Activated CD4-positive, alpha-beta T cell treated with anti-CD3 and anti-CD28 coated beads for 24 hours (primary cell): ENCODE measurements at places on chromosomes 6 and 20.

DNA sequence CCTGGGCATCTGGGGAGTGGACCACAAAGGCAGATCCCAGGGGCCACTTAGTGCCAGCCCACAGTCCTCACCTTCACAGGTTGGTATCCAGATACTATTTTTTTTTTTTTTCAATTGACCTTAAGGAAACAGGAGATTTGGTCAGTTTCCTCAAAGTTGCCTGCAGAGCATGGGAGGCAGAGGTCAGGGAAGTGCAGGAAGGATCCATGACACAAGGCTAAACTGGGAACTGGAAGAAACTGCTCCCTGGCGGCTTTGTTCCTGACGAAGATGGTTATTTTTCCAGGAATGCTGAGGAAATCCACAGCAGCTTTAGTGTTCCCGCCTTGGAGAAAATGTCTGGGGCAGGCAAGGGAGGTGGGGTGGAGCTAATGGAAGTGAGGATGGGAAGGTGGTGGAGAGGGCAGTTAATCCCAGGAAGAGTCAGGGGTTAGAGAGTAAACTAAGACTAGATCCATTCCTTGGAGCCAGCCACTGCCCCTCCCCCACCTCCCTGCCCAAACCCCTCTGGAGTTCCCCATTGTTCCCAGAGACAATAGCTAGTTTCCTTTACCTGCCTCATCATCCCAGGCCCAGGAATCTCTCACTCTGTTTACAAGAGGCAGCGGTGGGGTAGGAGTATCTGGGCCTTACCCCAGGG is 14.3 kb upstream of the MYMX start:
- no peak for DNase-seq

DNA sequence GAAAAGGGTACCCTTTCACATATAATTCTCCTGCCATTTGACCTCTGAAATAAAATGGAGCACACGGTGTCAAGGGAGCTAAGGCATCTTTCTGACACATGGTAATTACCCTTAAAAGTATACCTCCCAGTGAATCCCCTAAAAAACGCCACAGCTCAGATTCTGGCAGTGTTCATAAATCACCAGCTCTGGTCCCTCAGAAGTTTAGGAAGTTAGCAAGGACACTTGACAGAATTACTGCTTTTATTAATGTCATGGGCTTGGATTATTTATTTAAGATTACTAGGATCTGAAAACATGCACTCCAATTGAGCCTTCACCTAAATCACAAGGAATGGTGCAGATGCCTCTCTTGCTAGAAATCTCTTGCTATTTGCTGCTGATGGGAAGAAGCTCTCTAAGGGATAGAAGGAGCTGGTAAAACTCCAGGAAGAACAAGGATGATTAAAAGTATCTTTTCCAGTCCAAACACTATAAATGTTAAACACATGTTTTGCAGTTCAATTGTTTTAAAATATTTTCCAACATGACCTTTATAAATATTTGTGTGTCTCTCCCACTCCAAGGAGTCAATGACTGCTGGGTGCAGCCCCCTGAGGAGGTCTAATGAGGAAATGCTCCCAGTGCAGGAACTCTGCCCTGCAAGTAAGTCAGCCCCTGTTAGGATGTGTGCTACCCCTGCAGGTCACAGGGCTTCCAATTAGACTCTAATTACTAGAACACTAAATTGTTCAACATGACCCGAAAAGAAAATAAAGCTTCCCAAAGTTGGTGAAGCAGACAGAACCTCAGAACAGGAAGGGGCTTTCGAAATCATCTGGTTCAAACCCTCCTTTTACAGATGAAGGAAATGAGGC is 230.3 kb downstream of the TFAP2A start:
- DNase-seq, result no peak

DNA sequence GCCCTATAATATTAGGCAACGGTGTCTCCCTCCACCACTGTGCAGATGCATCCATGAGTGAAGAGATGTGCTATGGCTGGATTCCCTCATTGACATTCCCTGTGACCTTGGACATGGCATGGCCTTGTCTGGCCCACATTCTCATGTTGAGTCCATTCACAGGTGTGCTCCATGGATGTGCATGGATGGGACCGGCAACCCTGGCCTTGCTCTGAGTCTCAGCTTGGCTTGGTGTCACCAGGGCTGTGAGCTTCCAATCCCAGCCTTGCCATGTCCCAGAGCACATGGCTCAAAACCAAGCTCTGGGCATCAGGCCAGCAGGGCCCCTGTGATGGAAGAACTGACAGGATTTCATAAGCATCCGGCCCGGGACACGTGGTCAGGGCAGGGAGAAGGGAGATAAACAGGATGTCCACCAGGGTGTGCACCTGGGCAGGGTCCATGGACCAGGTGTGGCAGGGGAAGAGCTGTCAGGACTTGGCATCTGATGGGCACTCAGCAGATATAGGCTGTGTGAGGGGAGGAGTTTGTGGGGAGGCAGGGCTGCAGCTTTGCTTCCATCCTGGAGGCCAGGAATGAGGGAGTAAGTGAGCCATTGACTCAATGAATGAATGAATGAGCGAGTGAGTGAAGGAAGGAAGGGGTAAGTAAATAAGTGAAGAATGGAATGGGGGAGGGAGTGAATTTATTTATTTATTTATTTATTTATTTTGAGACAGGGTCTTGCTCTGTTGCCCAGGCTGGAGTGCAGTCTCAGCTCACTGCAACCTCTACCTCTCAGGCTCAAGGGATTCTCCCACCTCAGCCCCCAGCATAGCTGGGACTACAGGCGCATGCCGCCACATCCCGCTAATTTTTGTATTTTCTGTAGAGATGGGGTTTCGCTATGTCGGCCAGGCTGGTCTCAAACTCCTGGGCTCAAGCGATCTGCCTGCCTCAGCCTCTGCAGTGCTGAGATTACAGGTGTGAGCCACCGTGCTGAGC is 15.7 kb downstream of the NRSN2 start:
- DNase-seq, result no peak

DNA sequence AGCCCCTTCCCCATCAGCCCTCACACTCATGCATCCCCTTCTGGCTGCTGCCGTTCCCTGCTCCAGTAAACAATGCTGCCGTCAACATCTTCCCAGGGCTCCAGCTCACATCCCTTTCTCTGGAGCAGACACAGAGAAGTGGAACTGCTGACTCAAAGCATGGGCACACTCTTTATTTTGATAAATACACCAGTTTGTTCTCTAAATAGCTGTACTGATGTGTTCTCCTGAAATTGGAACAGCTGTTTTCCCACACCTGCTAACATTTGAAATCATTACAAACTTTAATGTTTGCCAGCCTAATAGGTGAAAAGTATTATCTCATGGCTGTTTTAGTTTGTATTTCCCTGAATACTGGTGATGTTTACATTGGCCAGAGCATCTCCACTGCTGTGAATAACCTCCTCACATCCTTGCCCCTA is 102.1 kb upstream of the NXT1 start:
- DNase-seq, result no peak

DNA sequence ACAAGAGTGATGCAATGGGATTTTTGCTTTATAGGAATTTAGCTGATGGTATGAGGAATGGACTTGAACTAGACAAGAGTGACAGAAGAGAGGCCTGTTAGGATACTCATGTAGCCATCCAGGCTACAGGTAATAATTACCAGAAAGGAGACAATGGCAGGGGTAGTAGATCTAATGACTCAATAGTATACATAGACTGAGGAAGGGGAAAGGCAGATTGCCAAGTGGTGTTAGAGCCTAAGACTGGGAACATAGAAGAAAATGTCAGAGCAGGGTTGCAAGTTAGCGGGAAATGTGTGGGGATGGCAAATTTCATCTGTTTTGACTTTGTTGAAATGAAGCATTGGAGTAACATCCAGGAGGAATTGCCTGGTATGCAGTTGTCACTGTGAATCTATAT is 295.6 kb downstream of the UTRN start:
- DNase-seq, result no peak

DNA sequence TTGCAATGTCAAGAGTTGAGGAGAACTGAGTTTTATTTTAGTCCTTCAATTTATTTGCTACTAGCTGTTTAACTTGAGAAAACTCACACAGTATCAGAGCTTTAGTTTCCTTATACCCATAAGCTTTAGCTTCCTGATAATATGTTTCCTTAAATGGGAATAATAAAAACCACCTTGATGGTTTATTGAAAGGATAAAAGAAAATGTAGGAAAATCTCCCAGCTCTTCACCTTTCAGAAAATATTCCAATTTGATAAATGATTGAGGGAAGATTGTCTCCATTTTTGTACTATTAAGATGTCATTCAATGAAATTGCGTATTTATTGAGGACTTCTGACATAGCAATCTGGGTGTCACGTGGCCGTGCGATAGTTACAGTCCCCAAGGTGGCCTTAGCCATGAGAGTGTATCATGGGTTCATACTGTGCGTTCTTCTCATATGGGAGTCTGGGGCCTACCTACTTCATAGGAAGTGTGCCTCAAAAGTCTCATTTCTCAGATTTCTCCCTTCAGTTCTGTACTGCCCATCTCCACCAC is 296.3 kb upstream of the BMP2 start:
- DNase-seq, result no peak

DNA sequence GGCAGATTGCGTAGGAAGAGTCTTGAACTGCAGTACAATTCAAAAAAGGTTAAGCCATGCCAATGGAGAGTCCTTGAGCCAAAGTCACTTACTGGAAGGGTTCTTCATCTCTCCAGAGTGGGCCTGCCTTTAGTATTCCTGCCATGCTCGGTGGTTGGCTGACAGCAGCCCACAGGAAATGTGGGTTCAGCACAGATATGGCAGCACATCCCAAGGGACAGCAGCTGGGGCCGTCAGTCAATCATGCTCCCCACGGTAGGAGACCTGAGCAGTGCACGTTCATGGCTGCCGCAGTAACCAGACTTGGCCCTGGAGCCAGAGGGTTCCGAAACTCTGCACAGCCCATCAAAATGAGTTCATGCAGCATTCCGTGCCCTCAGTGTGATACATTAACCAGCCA is 63.6 kb upstream of the SIRPA start:
- no peak for DNase-seq

DNA sequence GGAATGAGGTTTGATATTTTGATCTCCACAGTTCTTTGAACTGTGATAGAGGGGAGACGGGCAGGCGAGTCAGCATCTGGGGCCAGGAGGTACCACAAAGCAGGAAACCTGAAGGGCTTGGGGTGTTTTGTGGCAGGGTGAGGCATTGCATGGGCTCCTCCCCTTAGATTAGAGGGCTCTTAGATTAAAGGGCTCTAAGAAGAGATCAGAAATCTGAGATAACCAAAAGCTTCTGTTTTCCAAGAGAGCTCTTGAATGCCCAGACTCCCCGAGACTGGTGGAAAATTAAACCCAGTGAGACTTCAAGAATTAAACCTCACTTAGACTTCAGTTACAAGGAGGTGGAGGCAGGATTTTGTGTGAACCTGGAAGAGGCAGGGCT is 2.4 kb upstream of the GPX5 start:
- no peak for DNase-seq

DNA sequence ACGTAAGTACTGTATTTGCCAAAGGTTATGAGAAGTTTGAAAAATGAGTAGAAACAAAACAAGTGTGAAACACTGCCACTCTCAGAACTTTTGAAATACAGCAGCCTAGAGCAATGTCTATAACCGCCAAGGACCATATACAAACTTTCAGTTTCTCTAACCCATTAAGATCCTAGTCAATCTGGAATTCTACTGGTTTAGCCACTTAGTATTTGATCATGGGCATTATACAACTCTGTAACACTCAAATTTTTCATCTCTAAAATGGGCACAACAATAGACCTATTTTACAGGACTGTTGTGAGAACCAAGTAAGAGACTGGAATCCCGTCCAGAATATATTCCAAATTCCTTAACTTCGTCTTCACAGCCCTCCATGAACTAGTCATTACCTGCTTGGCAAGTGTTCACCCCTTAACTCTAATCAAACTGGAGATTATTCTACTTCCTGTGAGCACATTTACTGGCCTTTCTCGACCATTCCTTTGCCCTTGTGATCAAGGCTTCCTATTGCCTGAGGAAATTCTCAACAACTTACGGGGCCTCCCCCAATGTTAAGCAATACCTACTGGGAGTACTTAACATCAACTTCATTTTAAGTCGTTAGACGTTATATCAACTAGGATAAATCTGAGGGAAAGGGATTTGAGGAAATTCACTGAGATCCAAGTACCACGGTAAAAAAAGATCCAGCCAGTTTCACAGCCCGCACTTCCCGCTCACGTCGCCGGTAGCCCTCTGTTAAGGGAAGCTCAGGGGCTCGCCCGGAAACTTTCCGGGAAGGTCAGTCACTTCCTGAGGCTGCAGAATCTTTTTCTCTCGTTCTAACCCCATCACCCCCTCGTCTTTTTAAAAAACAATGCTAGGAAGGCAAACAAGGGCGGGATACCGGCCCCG is 1.1 kb downstream of the EIF2S2 start:
- DNase-seq, result no peak

- DNase-seq, result no peak
These were observed 42.8 kb upstream of the FAM135A start for GRCh38 chr6:70370496-70370895.
